AG20443 (cell line): ENCODE measurements at places on chromosomes 12 and 14.
A peak's percentile ranks its signal among the peaks of the same experiment; 100 is the strongest.

GRCh38 chr12:21907948-21908837 is 33.0 kb downstream of the ABCC9 start:
- no peak for DNase-seq

DNA sequence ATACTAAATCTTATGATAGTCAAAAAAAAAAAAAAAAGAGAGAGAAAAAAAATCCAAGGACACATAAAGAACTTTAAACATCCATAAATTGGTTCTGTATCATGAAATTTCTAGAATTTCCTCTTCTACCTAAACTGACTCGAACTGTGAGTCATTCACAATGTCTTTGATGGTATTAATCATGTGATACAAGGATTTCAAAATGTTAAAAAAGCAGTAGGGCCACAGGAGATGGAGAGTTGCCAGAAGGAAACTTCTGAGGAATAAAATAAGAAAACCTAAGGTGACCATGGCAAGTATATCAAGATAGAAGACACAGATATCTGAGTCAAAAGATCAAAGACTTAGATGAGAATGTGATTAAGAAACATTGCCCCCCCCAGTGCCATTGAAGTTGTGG is 1320.9 kb upstream of the FLRT2 start:
- no peak for DNase-seq

DNA sequence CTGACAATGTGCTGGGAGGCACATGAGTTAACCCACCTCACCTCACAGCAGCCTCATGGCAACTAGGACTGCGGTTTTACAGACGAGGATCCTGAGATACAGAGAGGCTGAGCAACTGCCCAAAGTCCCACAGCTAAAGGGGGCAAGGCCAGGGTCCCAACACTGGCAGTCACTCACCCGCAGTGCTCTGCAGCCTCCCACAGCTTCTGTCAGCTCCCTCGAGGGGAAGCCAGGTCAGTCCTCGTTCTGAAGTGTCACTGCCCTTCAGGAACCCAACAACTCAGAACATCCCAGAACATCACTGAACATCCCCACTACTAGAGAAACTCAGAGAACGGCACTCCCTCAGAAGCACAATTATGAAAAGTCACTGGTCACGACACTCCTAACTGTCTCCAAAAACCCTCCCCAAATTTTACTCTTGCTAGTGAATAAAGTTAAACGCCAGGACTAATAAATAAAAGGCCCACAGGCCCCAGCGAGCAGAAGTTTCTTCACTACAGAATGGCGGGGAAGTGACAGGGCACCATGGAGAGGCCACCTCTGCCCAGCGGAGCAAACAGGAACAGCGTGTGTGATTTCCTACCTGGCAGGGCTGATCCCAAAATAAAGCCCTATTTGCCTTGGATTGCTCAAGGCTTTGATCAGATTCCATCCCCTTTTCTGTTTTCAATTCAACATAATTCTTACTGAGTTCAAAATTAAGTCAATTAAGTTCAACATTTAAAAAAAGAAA is 75.1 kb downstream of the TTC7B start:
- DNase-seq = no peak

GRCh38 chr12:39675263-39675662 is 55.7 kb upstream of the ABCD2 start:
- DNase-seq = no peak

DNA sequence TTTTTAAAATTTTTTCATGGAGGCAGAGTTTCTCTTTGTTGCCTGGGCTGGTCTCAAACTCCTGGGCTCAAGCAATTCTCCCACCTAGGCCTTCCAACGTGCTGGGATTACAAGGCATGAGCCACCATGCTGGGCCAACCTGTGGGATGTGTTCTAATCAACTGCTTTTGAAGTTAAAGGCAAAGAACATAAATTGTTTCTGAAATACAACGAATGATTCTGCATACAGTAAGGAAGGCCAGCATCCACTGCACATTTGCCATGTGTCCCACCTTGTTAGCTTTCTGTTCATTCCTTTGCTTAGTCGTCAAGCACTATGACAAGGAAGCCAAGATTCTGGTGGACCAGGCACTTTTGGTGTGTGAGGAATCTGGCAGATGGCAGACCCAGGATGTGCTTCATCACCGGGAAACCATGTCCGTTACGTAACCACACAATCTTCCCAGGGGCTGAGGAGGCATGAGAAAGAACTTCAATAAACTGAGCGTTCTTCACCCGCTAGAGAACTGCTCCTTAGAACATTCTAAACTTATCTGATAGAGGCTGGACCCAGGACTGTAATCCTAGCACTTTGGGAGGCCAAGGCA is 24.5 kb downstream of the MOK start:
- DNase-seq = peak; percentile 93

GRCh38 chr12:67517181-67517887 is 131.2 kb upstream of the DYRK2 start:
- DNase-seq = peak; percentile 23

GRCh38 chr12:103640410-103640809 is 53.3 kb downstream of the STAB2 start:
- no peak for DNase-seq

GRCh38 chr12:31974673-31975072 is 15.5 kb downstream of the RESF1 start:
- DNase-seq = no peak
